ENCODE measurements at places on chromosomes 6 and 20.
A peak's percentile ranks its signal among the peaks of the same experiment; 100 is the strongest.

DNA sequence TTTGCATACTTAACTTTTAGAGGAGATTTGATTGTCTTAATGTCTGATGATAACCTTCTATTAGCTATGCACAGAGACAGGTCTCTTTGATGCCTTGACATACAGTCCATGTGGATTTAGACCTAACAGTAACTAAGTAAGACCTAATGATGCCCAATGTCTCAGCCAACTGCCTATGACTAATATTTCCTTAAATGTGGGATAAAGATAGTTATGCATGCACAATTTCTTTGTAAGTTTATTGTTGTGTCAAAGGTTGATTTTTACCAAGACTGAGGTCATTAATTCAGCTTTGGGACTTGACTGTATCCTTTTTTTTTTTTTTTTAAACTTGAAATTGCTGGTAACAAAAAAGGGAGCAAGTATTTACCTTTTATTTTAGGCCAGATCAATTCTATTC lies 450.0 kb downstream of the HAO1 start:
- DNase-seq = no peak

GRCh38 chr6:27550692-27551091 lies 77.8 kb upstream of the ZNF184 start:
- DNase-seq = no peak

DNA sequence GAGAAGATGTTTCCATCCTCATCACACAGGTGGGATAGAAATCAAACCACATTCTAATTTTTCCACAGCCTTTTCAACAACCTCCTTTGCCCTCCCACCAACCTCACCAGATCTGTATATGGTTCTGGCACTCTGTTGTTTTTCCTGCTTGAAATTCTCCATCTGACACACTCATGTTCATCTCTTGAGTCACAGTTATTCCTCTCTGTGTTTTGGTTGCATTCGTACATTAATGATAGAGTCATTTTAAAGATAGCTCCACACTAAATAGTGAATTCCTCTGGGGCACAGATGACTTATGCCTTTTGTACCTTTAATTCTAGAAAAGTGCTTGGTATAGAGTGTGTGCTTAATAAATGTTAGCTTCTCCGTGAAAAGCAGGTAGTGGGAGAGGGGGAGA lies 1.4 kb upstream of the GCLC start:
- no peak for DNase-seq

DNA sequence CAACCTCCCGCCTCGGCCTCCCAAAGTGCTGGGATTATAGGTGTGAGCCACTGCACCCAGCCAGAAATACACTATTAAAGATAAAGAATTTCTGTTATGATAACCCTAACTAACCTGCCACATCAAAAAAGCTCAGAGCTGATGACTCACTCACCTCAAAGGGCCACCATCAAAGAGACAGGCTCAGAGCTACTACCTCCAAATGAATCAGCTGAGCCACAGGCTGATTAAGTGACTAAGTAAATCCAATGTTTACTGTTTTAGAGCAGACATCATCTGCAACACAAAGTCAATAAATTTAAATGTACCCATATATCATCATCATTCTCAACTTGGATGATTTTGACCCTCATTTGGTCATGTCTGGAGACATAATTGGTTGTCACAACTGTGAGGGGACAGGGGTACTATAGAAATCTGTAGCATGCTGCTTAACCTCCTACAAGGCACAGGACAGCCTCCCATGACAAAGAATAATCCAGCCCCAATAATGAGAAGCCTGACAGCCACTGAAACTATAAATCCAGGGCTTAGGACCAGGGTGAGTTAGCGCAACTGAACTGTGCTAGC lies 106.5 kb downstream of the ATP9A start:
- DNase-seq = no peak

GRCh38 chr6:53295176-53295575 lies 53.6 kb downstream of the ELOVL5 start:
- no peak for DNase-seq

GRCh38 chr6:121305957-121306607 lies 28.2 kb downstream of the TBC1D32 start:
- peak; percentile 21 for DNase-seq

DNA sequence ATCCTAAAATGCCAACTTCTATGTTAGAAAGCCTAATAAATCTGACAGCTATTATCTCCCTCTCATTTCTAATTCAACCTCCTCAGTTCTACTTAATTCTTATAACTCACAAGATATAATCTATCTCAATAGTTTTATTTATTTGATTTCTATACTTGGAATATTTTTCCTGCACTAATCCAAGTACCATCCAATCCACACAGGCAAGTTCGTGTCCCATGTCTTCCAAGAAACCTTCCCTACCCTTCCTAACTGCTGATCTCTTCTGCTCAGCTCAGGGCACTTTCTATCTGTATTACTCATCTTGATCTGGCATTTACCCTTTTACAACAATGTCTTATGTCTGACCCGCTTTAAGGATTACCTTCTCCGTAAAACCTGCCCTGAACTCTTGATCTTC lies 18.2 kb downstream of the NCOA5 start:
- no peak for DNase-seq

GRCh38 chr20:1323256-1323655 lies 5.7 kb downstream of the SDCBP2 start:
- DNase-seq = no peak

GRCh38 chr20:61537239-61538182 lies 285.4 kb downstream of the CDH4 start:
- DNase-seq = no peak

DNA sequence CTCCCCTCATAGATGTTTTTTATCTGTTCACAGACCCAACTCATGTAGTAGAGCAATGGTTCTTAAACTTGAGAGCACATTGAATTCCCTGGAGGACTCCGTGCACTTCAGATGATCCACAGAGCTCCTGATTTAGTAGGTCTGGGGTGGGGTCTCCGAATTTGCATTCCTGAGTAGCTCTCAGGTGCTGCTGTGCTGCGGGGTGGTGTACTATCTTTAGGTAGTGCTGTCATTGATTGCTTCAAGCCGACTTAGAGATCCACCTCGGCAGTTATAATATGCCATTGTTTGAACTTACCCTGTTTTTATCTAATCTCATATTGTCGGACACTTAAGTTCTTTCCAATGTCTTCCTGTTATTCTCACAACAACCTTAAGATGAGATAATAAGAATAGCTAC lies 45.0 kb downstream of the BMP2 start:
- no peak for DNase-seq
